AG10803 (cell line): ENCODE measurements at places on chromosomes 3 and 15.

DNA sequence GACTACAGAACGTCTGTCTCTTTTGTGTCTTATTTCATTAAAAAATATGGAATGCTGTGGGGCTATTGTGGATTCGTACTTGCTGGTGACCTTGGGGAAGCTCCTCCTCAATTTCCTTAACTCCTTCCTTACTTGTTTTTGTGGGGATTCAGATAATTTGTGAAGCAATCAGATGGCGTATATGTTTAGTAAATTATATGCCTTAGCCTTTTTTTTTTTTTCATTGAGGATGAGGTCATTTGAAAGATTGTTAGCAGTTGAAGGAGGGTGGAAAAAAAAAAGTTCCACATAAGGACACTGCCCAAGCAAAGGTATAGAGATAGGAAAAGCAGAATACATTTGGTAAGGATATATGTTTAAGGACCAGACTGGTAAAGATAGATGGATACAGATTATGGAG lies 3.3 kb downstream of the RNF13 start:
- DNase-seq = no peak

DNA sequence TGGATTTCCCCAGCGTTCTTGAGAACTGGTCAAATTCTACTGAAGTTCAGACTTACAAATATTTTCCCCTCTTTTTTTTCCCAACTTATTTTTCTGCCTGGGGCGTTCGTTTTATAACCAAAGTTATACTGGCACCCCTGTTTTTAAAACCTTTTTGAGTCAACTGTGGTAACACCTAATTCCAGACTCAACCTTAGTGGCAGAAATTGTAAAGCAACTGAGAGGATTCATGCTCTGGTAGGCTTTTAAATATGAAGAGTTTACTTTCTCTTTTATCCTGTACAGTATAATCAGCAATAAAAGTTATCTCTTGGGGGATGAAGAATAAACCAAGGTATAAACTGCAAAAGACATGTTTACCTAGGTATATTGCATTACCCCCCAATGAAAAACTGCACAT lies 2.3 kb downstream of the IL5RA start:
- no peak for DNase-seq

- DNase-seq = peak; percentile 67
Measured at GRCh38 chr15:67025719-67026609, 39.4 kb upstream of the SMAD3 start.

DNA sequence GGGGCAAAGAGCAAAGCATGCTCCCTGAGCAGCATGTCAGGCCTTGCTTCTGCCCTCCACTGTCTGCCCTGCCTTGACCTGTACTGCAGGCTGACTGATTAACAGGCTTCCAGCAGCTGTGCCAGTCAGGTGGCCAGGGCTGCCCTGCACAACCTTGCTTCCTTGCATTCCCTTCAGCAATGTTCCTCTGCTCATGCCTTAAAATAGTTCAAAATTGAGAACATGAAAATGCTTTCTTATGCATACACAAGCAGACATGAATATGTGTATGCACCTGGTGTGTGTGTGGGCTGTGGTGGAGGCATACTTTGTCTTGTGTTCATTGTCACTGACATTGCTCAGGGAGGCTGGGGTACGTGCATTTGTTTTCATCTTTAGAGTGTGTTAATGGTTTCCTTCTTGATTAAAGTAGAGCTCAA lies 1.2 kb upstream of the SLC22A13 start:
- DNase-seq = no peak

GRCh38 chr3:101278727-101279126 lies 41.6 kb downstream of the IMPG2 start:
- DNase-seq = no peak

DNA sequence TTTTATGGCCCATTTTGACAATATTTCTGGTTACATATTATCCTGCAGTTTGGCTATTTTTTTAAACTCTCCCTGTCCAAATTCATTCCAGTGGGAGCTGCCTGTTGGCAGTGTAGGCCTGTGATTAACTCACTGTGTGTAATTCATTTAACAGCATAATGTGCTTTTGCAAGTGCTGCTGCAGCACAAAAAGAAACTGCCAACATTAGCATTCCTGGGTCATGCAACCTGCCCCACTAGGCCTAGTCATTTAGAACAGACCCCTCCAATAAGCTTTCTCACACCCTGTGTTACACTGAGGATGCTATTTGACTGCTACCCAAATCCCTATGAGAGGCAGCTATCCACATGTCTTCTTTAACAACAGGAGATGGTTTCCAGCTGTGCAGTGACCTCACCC lies 251.2 kb upstream of the UBE2E2 start:
- DNase-seq = no peak

- DNase-seq = no peak
Measured at GRCh38 chr3:85252686-85253085, 293.9 kb downstream of the CADM2 start.

DNA sequence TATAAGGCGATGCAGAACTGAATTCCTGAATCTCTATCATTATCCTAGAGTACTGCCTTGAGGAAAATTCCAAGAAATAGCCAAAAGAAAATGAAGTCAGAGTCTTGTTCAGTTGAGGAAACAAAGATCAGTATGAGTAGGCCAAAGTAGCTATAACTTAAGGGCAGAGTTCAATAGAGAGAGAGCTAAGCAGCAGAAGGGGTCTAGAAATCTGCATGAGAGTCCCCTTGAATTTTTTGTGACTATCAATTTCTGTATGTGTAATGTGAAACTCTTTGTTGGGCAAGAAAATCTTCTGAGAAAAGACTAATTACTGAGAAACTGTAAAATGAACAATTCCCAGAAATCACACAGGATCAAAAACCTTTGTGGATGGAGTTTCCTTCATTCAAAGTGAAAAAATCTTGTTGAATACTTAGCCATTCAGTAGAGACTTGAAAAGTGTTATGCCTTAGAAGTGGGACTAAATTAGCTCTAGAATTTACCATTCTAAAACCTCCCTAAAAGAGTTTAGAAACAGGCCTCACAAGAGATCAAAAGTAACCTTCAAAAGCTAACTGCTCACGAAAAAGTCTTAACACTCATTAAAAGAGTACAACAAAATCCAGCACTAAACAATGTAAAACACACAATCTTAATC lies 43.1 kb upstream of the FNDC3B start:
- no peak for DNase-seq

- no peak for DNase-seq
Measured at GRCh38 chr3:166275024-166275390, 437.8 kb upstream of the BCHE start.

GRCh38 chr3:71430941-71431552 lies 152.5 kb downstream of the FOXP1 start:
- peak; percentile 22 for DNase-seq

DNA sequence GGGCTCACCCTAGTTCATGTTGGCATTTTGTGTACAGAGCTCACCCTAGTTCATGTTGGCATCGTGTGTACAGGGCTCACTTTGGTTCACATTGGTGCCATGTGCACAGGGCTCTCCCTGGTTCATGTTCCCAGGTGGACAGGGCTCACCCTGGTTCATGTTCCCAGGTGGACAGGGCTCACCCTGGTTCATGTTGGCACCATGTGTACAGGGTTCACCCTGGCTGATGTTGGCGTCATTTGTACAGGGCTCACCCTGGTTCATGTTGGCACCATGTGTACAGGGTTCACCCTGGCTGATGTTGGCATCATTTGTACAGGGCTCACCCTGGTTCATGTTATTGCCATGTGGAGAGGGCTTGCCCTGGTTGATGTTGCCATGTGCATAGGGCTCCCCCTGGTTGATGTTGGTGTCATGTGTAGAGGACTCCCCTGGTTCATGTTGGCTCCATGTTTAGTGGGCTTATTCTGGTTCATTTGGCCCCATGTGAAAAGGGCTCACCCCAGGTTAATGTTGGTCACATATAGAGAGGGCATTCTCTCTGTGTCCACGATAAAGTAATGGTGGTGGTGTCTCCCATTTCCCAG lies 31.7 kb upstream of the NR2C2 start:
- no peak for DNase-seq

GRCh38 chr3:178964551-178964950 lies 107.1 kb downstream of the ZMAT3 start:
- no peak for DNase-seq

DNA sequence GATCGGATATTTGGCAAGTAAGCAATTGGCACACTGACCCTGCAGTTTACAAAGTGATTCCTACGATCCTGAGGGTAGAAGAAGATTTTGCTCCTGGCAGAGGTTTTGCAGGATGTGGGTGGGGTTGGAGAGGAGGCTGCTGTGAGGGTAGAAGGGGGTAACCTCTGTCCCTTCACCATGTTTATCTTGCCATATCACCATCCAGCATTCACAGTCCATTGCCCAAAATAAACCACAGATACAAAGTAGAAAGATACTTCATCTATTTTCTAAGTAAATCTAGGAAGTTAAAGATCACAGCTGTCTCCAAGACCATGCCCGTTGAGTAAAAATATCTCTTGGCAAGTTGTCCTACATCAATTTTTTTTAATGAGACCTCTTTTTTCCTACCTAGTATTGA lies 51.6 kb downstream of the LIPC start:
- no peak for DNase-seq

DNA sequence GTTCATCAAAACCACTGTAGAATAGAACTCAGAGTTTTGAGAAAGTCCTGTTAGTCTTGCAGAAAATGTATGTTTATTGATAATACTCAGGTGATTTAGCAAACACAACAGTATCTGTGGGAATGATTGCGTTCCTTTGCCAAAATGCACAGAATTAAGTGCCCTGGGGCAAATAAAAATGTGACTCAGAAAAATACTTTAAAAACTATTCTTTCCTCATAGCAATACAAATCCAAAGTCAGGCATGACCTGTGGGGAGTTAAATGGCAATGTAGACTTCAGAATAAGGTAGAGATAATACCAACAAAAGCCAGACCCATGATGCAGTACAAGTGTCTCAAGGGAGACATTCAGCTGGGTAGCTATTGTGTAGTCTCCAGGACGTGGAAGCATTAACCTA lies 72.3 kb upstream of the SNTN start:
- peak; percentile 4 for DNase-seq

DNA sequence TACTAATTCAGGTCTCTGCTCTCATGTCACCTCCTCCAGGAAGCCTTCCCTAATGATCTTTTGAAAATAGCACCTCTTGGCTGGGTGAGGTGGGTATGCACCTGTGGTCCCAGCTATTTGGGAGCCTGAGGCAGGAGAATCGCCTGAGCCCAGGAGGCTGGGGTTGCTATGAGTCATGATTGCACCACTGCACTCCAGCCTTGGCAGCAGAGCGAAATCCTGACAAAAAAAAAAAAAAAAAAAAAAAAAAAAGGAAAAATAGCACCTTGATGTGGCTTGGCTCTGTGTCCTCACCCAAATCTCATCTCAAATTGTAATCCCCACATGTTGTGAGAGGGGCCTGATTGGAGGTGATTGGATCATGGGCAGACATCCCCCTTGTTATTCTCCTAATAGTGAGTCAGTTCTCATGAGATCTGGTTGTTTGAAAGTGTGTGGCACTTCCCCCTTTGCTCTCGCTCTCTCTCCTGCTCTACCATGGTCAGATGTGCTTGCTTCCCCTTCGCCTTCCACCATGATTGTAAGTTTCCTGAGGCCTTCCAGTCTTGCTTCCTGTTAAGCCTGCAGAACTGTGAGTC lies 11.2 kb upstream of the RNU6-1 start:
- peak; percentile 30 for DNase-seq

GRCh38 chr15:92018535-92019239 lies 165.2 kb downstream of the SLCO3A1 start:
- DNase-seq = no peak

GRCh38 chr3:103494512-103494911 lies 1059.7 kb downstream of the ZPLD1 start:
- DNase-seq = no peak

DNA sequence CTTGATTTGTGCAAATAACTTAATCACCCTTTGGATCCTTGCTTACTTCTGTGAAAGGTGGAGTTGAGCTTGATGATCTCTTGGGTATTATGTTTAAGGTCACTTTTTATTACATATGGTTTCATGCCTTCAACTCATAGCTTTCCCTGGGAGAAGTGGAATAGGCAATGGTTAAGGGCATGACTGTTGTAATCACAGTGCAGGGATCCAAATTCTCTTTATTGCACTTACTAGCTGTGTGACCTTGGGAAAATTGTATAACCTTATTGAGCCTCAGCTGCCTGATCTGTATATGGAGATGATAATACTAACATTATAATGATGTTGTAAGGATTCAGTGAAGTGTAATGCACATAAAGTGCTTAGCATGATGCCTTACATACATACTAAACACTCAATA lies 59.1 kb downstream of the PLCL2 start:
- DNase-seq = no peak

DNA sequence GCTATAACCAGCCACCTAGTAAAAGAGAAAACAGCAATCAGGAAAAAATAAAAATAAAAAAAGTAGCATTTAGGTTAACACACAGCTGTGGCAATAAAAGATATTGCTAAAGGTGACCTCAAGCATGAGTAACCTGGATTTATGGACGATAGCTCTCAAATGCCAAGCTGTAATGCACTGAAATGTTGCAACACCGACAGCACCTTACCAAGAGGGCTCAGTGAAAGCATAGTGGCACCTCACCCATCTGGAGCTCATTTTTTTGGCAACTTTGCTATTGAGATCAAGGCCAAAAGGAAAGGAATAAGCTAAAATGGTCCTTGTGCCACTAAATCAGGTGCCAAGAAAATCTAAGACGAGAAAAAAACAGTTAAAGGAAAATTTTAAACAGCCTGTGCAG lies 2.5 kb downstream of the HACD2 start:
- DNase-seq = peak; percentile 27

- DNase-seq = no peak
Measured at GRCh38 chr3:115859002-115859807, 235.9 kb downstream of the GAP43 start.

DNA sequence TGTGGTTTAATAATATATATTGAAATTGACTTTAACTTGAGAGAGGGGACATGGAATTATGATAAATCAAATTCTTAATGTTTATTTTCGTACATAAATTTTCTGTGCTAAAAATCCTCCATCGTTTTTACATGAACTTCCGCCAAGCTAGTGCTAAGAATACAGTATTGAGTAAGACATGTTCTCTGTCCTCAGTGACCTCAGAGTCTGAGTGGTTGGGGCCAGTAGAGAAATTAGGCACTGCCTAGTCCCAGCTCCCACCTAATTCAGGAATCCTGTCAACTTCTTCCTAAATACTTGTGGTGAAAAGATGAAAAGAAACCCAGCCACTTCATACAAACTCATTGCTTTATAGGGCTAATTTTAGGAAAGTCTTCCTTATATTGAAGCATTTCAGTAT lies 110.3 kb downstream of the PPP2R3A start:
- DNase-seq = peak; percentile 70

- DNase-seq = no peak
Measured at GRCh38 chr3:48345946-48346572, 12.6 kb upstream of the SPINK8 start.

- DNase-seq = no peak
Measured at GRCh38 chr3:41222012-41222411, 22.7 kb downstream of the CTNNB1 start.

DNA sequence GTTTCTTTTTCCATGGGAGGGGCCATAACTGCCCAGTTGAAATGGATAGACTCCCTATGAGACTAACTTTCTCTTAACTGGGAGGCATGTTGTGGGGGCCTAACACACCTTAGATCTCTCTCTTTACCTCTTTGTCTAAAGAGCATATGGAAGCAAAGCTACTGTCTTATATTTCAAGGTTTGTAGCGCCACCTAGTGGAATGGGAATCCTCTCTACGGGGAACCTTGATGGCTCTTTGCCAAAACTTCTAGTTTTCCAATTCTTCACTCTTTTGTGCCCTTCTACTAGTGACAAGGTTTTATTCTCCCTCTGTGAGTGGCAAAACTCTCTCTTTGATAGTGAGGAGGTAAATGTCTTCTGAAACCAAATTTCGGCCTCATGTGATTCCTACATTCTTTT lies 1030.4 kb upstream of the CADM2 start:
- no peak for DNase-seq
